Substantia nigra (tissue), 51 donors: ENCODE measurements at places on chromosomes 3 and 15.

- DNase-seq, result no peak
Measured at GRCh38 chr3:46504789-46505188, 7.0 kb downstream of the RTP3 start.

DNA sequence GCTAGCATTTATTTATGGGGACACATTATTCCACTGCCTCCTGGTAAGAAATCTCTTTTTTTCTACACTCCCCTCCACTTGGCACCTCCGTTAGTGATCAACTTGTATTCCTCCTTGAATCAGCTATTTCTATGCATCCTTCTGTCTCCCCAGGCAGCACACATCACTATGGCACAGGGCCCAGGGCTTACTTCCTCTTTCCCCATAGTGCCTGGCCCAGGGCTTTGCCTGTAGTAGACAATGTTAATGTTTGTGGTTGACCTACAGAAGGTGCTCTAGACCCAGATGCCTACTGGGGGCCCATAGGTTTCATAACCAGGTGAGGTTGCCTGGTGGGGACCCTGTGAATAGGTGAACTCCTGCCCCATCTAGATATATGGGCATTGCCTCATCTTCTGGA is 44.9 kb downstream of the EPHB1 start:
- no peak for DNase-seq

- no peak for DNase-seq
Measured at GRCh38 chr15:38373016-38373415, 80.9 kb upstream of the FAM98B start.

GRCh38 chr15:69574506-69574905 is 121.9 kb downstream of the RPLP1 start:
- no peak for DNase-seq

- no peak for DNase-seq
Measured at GRCh38 chr15:50543556-50543955, 2.9 kb downstream of the USP50 start.

DNA sequence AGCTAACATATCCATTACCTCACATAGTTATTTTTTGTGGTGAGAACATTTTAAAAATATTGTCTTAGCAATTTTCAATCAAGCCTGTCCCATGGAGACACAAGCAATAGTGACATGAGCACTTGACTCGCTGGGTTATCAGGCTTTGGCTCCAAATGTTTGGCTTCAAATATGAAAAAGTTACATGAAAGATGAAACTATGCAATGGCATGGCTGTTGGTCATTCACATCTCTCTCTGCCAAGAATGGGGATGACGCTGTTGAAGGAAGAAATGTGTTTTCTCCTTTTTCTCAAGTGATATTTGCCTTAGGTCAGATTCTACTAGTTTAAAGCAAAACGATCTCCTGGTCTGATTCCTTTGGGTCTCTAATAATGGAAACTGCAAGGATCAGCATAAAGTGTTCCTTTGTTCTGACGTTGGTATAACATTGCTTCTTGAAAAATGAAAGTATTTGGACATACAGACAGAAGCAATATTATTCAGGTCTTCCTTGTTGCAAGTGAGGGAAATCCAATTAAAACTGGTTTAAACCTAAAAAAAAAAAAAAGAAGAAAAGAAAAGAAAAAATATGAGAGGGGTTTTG is 71.2 kb downstream of the SSUH2 start:
- no peak for DNase-seq

- DNase-seq, result no peak
Measured at GRCh38 chr15:63255489-63255990, 21.9 kb upstream of the APH1B start.

DNA sequence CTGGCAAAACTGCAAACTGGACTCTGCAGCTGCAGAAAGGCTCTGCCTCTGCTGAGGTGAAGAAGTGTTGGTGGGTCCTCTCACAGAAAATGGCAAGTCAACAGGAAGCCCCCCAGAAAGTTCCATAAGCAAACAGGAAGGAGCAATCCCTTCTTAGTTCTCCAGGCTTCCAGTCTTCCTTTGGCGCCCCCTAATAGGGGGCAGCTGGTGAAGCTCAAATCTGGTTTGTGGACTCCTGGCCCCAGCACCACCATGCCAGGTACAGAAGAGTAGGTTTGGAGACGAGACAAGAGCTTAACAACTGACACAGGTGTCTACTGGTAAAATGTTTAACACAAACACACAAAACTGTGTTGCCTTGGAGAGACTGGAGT is 35.5 kb downstream of the LEO1 start:
- no peak for DNase-seq

GRCh38 chr3:190345027-190345821 is 23.0 kb upstream of the CLDN1 start:
- no peak for DNase-seq

DNA sequence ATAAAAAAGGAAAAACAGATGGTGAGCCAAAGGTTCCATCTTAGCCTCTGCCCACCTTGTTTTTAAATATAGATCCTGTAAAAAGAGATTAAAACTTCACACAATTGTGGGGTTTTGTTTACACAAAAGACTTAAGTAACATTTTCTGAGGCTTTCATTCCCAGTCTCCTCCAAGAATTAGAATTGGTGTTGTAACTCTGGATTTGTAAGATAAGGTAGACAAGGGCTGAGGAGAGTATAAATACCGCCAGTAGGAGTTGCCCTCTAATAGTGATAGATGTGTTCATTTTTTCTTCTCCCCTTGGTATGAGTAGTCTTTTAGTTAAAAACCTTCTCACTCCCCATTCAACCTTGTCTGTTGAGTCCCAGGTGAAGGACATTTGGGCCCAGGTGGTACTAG is 8.5 kb downstream of the MINDY2 start:
- no peak for DNase-seq

- DNase-seq, result no peak
Measured at GRCh38 chr15:79522656-79523055, 90.5 kb downstream of the MINAR1 start.

DNA sequence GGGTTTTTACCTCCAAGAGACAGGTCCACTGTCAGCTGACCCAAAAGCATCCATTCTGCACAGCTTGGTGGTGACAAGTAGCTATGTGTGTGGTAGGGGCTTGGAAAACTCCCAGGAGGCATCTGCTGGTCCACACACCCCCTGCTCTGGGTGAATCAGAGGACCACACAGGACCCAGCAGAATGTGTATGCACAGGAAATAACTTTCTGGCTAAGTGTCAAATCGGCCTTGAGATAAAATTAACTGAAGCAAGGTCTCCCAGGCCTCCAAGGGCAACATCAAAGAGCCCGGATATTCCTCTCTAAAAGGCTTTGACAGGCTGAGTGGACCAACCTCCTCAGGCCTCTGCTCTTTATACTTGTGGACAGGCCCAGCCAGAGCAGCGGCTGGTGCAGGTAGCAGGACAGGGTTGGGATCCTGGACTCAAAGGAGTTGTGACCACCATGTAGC is 66.5 kb downstream of the CTNNB1 start:
- no peak for DNase-seq

- DNase-seq, result no peak
Measured at GRCh38 chr15:67691450-67691849, 133.9 kb upstream of the SKOR1 start.

GRCh38 chr3:60289341-60290121 is 961.7 kb downstream of the FHIT start:
- DNase-seq, result no peak

GRCh38 chr3:16884748-16885592 is at the start of gene PLCL2:
Gene PLCL2, plus strand, starts transcription at chr3:16884955. Its CDS starts 85 bp downstream, at chr3:16885040.
- DNase-seq, result no peak

GRCh38 chr15:66628976-66629723 is 63.4 kb upstream of the LCTL start:
- DNase-seq, result no peak

- no peak for DNase-seq
Measured at GRCh38 chr15:57160823-57161560, 215.3 kb upstream of the CGNL1 start.

GRCh38 chr3:34582055-34582454 is 783.6 kb downstream of the PDCD6IP start:
- no peak for DNase-seq

DNA sequence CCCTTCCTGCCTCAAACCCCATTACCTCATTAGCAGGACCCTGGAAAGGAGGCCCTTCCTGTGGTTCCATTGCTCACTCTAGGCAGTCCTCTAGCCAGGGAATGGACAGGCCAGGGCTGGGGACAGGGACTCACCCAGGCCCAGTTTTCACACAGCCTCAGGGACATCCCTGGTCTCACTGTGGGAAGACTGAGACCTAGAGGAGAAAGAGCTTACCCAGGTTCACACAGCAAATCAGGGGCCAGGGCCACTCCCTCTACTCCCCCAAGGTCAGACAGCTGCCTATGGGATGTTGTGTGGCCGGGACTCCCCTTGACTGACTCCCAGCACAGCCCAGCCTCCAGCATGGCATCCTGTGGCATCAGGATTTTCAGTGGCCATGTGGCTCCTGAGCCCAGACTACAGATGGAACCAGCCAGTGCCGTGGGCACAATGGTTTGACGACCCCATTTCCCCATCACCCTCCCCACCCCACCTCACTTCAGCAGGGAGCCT is 49.3 kb downstream of the ADAMTS7 start:
- DNase-seq, result no peak

DNA sequence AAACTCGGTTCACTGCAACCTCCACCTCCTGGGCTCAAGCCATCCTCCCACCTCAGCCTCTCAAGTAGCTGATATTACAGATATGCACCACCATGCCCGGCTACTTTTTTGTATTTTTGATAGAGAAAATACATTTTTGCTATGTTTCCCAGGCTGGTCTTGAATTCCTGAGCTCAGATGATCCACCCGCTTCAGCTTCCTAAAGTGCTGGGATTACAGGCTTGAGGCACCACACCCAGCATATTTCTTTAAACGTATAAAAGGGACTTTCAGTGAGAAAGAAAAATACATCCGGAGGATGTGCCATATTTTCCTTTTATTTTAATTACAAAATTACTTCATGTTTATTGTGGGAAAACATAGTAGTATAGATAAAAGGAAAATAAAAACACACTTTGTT is 55.2 kb downstream of the RPL39L start:
- DNase-seq, result no peak

GRCh38 chr3:193630005-193630404 is 37.0 kb downstream of the OPA1 start:
- DNase-seq, result no peak

GRCh38 chr3:136546720-136547119 is 205.5 kb downstream of the STAG1 start:
- DNase-seq, result no peak
